Stimulated activated CD8-positive, alpha-beta memory T cell treated with anti-CD3 and anti-CD28 coated beads, Interleukin-2, amount 100 ng/mL, for 1 hour (primary cell): ENCODE measurements at places on chromosomes 16 and 17.

GRCh38 chr16:77213542-77214106, 14.4 kb downstream of the SYCE1L start:
- no peak for DNase-seq

DNA sequence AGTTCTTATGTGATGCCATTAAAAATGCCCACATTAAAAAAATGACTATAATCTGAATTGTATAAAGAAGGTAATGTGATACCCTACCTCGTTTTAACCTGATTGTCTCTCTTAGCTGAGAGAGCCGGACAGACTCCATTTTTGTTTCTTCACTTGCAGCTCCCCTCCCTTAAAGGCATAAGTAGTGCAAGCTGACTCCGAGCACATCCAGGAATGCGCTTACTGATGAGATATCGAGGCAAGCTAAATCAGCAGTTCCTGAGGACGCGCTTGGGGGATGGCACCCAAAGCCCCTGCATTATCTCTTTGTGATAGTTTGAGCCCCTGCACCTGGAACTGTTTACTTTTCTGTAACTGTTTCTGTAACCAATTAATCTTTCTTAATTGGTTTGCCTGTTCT, 6.3 kb downstream of the KRT24 start:
- DNase-seq: no peak

- DNase-seq: no peak
Measured at GRCh38 chr16:603933-604332, 14.1 kb downstream of the RAB40C start.

DNA sequence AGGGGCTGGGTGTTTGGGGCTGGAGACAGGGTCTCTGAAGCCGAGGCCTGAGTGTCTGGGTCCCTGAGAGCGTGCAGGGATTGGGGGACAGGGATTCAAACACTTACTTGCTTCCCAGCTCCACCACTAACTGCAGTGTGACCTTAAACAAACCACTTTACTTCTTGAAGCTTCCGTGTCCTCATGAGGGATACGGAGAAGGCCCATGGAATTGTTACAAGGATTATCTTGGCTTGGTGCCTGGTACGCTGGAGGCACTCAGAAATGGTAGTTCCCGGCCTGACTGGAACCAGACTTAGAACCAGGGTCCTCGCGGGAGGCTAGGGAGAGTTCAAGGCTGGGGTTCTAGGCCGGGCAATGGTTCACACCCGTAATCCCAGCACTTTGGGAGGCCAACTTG, 2.9 kb upstream of the CXCL16 start:
- no peak for DNase-seq

DNA sequence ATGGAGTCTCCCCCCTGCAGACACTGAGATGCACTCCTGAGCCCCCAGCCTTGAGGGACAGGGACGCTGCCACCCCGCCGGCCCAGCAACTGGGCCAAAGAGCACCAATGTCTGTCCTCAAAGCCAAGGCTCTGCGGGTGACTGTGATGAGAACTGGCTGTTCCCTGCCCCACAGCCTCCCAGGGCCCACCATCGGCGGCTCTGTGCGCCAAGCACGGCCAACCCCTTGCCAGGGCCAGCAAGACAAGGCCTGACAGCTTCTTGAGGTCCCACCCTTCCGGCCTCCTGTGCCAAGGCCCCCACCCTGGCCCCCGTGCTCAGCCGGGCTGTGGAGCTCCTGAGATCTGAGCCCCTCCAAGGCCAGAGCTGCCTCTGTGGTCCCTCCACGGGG, 34.2 kb upstream of the PABPN1L start:
- no peak for DNase-seq

DNA sequence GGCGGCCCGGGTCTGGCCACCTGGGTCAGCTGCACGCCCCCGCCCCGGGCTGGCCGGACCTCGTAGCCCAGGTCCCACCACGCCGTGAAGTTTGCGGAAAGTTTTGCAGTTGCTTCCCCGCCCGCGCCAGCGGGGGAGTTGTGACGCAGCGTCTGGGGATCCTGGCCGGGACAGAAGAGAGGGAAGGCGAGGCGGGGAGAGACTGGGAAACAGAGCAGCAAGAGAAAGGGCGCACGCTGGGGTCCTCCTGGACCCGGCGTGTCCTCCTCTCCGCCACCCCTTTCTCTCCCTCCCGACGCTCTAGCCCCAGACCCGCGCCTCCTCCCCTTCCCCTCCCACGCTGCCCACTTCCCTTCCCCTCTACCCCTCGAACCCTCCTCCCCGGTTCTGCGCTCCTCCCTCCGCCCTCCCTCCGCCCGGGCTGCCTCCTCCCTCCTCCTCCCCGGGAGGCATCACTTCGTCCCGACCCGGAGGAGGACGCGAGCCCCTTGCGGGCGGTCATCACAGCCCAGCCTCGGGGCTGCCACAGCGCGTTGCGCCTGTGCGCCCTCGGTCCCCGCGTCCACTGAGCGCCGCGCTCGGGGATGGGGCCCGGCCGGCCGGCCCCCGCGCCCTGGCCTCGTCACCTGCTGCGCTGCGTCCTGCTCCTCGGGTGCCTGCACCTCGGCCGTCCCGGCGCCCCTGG, at the start of gene MRC2:
TSS of gene MRC2 (plus strand) at position 452 of the 685 bp plus-strand sequence. CDS start at position 585, 133 bp downstream.
- DNase-seq: no peak

DNA sequence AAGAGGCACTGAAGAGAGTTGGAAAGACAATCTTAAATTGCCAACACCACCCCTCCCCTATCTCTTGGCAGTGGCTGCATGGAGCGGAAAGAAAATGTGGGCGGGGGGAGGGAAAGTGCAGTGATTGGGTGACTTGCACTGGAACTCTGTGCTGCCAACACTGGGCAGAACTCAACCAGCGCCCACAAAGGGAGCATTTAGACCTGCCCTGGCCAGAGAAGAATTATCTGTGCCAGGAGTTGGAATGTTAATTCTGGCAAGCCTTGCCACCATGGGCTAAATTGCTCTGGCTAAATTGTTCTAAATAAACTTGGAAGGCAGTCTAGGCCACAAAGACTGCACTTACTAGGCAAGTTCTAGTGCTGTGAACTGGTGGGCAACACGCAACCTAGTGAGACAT, 6.5 kb upstream of the CCL13 start:
- no peak for DNase-seq

- DNase-seq: no peak
Measured at GRCh38 chr16:50887500-50888298, 145.8 kb downstream of the CYLD start.

GRCh38 chr17:54968988-54969332, 395 bp downstream of the STXBP4 start:
- peak; percentile 9 for DNase-seq

- DNase-seq: no peak
Measured at GRCh38 chr16:73062001-73062616, 14.2 kb upstream of the ZFHX3 start.

GRCh38 chr17:65470783-65471182, 90.7 kb downstream of the AXIN2 start:
- no peak for DNase-seq

- DNase-seq: no peak
Measured at GRCh38 chr17:64095144-64095882, 34.6 kb downstream of the ERN1 start.

DNA sequence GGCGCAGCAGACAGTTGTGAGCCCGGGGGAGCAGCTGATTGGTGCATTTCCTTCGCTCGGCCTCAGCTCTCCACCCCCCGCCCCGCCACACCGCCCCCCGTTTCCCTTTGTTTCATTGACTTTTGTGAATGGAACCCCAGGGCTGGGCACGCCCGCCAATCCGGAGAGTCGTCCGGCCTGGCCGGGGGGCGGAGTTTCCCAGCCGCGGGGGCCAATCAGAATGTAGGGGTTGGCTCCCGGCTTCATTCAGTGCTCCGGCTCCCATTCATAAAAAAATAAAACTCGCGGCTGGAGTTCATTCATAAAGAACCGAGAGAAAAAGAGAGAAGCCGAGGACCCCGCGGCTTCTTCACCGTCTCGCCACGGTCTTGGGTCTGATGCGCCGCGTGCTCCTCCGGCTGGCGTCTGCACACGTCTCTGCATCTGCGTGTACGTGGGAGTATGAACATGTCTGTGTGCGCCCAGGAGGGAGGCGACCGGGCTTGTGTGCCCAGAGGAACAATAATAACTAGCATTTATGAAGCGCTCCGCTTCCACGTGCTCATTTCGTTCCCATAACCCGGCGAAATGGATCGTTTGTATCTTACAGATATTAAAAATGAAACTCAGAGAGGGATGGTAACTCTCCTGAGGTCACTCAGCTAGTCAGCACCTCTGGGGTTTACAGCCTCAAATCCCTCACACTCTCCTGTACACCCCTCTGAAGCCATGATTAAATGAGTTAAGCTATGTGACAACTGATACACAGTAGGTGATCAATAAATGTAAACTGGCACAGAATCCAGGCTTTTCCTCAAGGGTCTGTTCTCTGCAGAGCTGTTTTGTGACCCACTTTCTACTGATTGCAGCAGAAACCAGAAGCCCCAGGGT, at the start of gene ETV4:
TSS of gene ETV4 (minus strand) at position 22 of the 870 bp plus-strand sequence. CDS start 723 bp downstream, outside the sequence.
- peak; percentile 72 for DNase-seq

GRCh38 chr16:55465077-55465896, 13.7 kb upstream of the MMP2 start:
- peak; percentile 61 for DNase-seq

DNA sequence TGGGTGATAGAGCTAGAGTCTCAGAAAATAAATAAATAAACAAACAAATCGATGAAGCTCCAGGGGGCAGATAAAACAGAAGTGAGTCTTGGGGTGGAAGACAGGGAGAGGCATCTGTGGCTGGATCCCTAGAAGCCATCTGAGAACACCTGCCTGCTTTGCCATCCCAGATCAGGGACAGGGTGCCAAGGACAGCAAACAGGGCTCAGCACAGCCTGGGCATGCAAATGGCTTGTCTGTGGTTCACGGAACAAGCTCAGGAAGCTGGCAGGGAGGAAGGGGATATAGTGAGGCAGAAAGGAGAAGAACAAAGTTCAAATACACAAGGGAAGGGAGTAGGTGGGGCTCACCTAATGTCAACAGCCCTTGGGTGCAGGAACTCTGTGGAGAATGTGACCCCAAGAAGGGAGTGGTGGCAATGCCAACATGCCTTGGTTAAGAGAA, 27.5 kb downstream of the TRIM25 start:
- DNase-seq: no peak
